Activated CD4-positive, alpha-beta memory T cell treated with anti-CD3 and anti-CD28 coated beads for 36 hours (primary cell): ENCODE measurements at places on chromosomes 7 and 10. TPM values are rescaled to one million over a fixed set of nuclear protein-coding genes. Genes with fewer than 3 reads are reported as not detected.
A peak's percentile ranks its signal among the peaks of the same experiment; 100 is the strongest.

GRCh38 chr7:12703881-12704280 lies 16.4 kb downstream of the ARL4A start:
- H3K36me3 ChIP-seq, result peaks cover 6% of the 10 kb centered on the region
- DNase-seq, result no peak
- H3K4me1 ChIP-seq, result no peaks in the 10 kb centered on the region
- no peak overlapping the region for H3K27ac ChIP-seq

GRCh38 chr10:133276435-133277201 lies at the start of gene ADAM8:
Gene ADAM8, minus strand, starts transcription at chr10:133276868. Its CDS starts 51 bp downstream, at chr10:133276817.
- no peaks in the 10 kb centered on the region for H3K27me3 ChIP-seq
- H3K4me3 ChIP-seq, result peak within 1 kb of the TSS; percentile 91
- H3K36me3 ChIP-seq, result peaks cover 23% of the 10 kb centered on the region
- H3K27ac ChIP-seq, result peak within 1 kb of the TSS; percentile 93
- DNase-seq, result peak; percentile 83
- peaks cover 28% of the 10 kb centered on the region for H3K4me1 ChIP-seq

- H3K27ac ChIP-seq, result no peak overlapping the region
- H3K27me3 ChIP-seq, result no peaks in the 10 kb centered on the region
- DNase-seq, result no peak
- H3K36me3 ChIP-seq, result peaks cover 4% of the 10 kb centered on the region
Measured at GRCh38 chr7:77760809-77761453, 37.3 kb downstream of the TMEM60 start.

- H3K27me3 ChIP-seq, result peaks cover 22% of the 10 kb centered on the region
- DNase-seq, result no peak
- no peak overlapping the region for H3K27ac ChIP-seq
Measured at GRCh38 chr7:4815121-4815520, 39.7 kb downstream of the AP5Z1 start.

- no peak overlapping the region for H3K4me3 ChIP-seq
- peaks cover 2% of the 10 kb centered on the region for H3K27me3 ChIP-seq
- H3K4me1 ChIP-seq, result peaks cover 5% of the 10 kb centered on the region
- no peak for DNase-seq
Measured at GRCh38 chr7:90621125-90621746, 25.1 kb downstream of the CDK14 start.

- peaks cover 12% of the 10 kb centered on the region for H3K27me3 ChIP-seq
- H3K27ac ChIP-seq, result no peak overlapping the region
- peaks cover 2% of the 10 kb centered on the region for H3K4me1 ChIP-seq
- no peak overlapping the region for H3K4me3 ChIP-seq
- H3K36me3 ChIP-seq, result no peaks in the 10 kb centered on the region
Measured at GRCh38 chr10:43071865-43072650, 4.8 kb upstream of the RET start.

- H3K4me3 ChIP-seq, result no peak overlapping the region
- no peak for DNase-seq
- H3K27ac ChIP-seq, result no peak overlapping the region
Measured at GRCh38 chr7:146296028-146296427, 179.4 kb downstream of the CNTNAP2 start.

DNA sequence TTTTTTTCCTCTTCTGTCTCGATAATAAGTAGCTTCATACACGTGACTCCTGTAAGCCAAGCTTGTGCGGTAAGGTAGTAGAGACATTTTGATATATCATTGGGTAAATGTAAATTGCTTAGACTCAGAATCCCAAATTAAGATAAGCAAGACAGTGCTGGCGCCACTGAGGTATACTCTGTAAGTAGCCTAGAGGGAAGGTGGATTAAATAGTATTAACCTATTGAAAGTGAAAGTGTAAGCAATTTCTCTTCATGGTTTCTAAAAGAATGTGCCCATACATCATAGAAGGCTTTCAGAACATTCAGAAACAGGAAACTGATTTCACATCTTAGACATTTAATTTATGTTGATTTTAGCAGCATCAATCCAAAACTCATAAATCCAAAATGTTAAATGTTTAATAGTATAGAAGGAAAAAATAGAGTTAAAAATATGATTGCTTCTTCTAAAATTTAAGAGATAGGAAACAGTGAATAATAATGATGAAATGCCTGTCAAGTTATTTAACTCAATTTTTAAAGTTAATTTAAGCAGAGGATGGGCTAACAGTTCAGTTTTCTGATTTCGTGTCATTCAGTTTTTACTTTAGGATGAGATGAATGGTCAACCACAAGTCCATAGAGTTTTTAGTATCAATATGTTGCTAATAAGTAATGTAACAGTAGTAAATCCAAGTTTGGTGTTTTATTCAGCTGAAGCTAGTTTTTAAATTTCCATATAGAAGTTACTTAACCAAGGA lies 36.8 kb downstream of the LRRC72 start:
- H3K4me1 ChIP-seq, result peaks cover 20% of the 10 kb centered on the region
- no peak overlapping the region for H3K4me3 ChIP-seq
- no peaks in the 10 kb centered on the region for H3K36me3 ChIP-seq

GRCh38 chr7:144820552-144820951 lies 15.3 kb downstream of the TPK1 start:
- peaks cover 8% of the 10 kb centered on the region for H3K36me3 ChIP-seq
- H3K27ac ChIP-seq, result peak overlapping the region; percentile 90
- no peaks in the 10 kb centered on the region for H3K27me3 ChIP-seq

GRCh38 chr7:73966941-73967831 lies 60.8 kb upstream of the ELN start:
- peaks cover 7% of the 10 kb centered on the region for H3K36me3 ChIP-seq
- no peak overlapping the region for H3K27ac ChIP-seq
- H3K4me3 ChIP-seq, result no peak overlapping the region

GRCh38 chr7:116576350-116577319 lies 51.8 kb downstream of the CAV1 start:
- peaks cover 10% of the 10 kb centered on the region for H3K4me1 ChIP-seq
- H3K27me3 ChIP-seq, result peaks cover 6% of the 10 kb centered on the region
- no peak overlapping the region for H3K27ac ChIP-seq
- DNase-seq, result peak; percentile 35
- H3K36me3 ChIP-seq, result no peaks in the 10 kb centered on the region

DNA sequence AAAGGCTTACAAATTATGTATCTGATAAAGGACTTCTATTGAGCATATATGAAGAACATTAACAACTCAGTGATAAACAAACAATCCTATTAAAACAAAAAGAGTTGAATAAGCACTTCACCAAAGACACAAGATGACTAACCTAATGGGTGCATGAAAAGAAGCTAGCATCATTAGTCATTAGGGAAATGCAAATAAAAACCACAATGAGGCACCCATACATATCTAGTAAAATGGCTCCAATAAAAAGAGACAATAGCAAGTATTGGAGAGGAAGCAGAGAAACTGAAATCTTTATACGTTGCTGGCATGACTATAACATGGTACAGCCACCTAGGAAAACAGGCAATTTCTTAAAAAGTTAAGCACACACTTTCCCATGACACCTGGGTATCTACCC lies 77.6 kb upstream of the ZMIZ1 start:
- H3K27me3 ChIP-seq, result no peaks in the 10 kb centered on the region
- no peaks in the 10 kb centered on the region for H3K36me3 ChIP-seq
- DNase-seq, result no peak
- peaks cover 10% of the 10 kb centered on the region for H3K4me1 ChIP-seq
- no peak overlapping the region for H3K27ac ChIP-seq

GRCh38 chr10:131748831-131749766 lies 151.7 kb upstream of the PPP2R2D start:
- no peaks in the 10 kb centered on the region for H3K36me3 ChIP-seq
- DNase-seq, result no peak
- no peak overlapping the region for H3K4me3 ChIP-seq
- H3K4me1 ChIP-seq, result no peaks in the 10 kb centered on the region
- peaks cover 11% of the 10 kb centered on the region for H3K27me3 ChIP-seq

GRCh38 chr7:28052933-28053332 lies 127.7 kb downstream of the JAZF1 start:
- H3K4me1 ChIP-seq, result peaks cover 8% of the 10 kb centered on the region
- H3K27ac ChIP-seq, result no peak overlapping the region
- DNase-seq, result no peak
- H3K4me3 ChIP-seq, result no peak overlapping the region
- H3K36me3 ChIP-seq, result peaks cover 2% of the 10 kb centered on the region

DNA sequence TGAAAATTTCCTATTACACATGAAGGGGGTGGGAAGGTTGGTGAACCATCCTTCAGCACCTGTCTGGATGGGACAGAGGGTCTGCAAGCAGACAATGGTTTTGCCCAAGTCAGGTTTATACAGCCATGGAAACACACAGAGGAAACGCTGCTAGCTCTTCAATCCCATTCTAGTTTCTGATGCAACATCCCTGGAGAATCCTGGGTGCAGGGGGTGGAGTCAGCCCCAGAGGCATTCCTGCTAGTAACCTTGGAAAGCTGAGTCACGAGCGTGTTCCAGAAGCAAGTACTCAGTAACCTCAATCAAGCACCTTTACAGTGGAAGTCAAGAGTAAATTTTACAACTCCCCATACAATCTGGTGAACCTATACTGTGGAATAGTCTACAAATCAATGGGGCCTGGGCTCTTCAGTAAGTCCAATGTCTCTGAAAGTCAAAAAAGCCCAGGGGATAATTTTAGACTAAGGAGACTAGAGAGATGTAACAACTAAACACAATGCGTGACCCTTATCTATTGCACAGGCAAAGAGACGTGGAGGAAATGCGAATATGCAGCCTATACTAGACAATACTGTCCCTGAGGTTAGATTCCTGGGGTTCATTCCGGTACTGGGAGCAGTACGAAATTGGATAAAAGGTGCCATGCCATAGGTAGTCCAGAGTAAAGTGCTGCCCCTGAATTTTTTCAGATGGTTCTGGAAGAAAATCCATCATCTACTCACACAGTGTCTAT lies 95.4 kb downstream of the ZRANB1 start:
- no peak for DNase-seq
- no peaks in the 10 kb centered on the region for H3K36me3 ChIP-seq
- H3K4me3 ChIP-seq, result no peak overlapping the region
- H3K27ac ChIP-seq, result no peak overlapping the region
- H3K27me3 ChIP-seq, result peaks cover 5% of the 10 kb centered on the region
- no peaks in the 10 kb centered on the region for H3K4me1 ChIP-seq

DNA sequence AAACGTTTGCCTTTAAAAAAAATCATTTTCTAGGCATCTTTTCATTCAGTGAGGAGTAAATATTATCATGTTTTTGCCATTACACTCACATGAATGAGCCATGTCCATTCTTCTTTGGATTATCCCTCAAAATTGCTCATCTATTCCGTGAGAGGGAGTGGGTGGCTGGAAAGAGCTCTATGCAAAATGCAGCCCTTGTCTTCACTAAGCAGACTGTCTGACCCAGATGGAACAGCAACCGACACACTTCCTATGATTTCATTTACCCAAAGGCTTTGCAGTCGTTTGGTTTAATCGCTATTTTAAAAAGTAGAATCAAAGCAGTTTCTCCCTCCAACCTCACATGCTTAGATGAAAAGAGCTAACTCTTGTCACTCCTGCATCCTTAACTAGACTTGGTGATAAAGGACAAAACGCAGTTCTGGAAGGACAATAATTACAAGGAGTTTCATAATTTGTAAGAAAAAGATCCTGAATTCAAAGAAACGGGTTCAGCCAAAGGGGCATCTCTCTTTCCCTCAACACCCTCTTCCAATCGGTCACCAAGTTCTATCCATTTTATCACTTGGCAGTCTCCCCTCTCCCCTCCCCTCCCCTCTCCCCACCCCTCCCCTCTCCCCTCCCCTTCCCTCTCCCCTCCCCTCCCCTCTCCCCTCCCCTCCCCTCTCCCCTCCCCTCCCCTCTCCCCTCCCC lies 198.1 kb upstream of the STK17A start:
- peaks cover 8% of the 10 kb centered on the region for H3K4me1 ChIP-seq
- no peaks in the 10 kb centered on the region for H3K36me3 ChIP-seq
- no peak for DNase-seq
- H3K27me3 ChIP-seq, result peaks cover 6% of the 10 kb centered on the region

GRCh38 chr7:83410989-83411591 lies 237.8 kb downstream of the SEMA3E start:
- no peak overlapping the region for H3K27ac ChIP-seq
- no peak for DNase-seq
- H3K4me1 ChIP-seq, result no peaks in the 10 kb centered on the region

DNA sequence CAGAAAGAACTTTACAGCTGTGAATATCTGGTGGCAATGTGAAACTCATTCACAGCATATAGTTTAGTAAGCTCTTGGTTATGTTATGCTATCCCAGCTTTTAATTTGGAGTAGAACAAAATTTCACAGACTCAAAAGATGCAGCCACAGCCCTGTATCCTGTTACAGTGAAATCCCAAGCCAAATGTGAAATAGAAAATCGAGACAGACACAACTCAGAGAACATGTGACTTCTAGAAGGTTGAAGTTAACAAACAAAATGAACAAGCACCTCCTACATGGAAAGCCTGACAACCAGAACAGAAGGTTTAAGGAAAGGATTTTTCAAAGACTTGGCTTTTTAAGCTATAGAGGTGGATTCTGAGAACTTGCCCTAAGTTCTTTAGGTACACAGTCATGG lies 39.6 kb downstream of the JAZF1 start:
- H3K27me3 ChIP-seq, result no peaks in the 10 kb centered on the region
- H3K4me1 ChIP-seq, result peaks cover 19% of the 10 kb centered on the region
- H3K27ac ChIP-seq, result no peak overlapping the region
- no peak overlapping the region for H3K4me3 ChIP-seq
- peaks cover 3% of the 10 kb centered on the region for H3K36me3 ChIP-seq

GRCh38 chr7:6250364-6250833 lies 22.0 kb downstream of the CYTH3 start:
- H3K36me3 ChIP-seq, result no peaks in the 10 kb centered on the region
- H3K4me1 ChIP-seq, result peaks cover 24% of the 10 kb centered on the region
- H3K4me3 ChIP-seq, result no peak overlapping the region

NAT16 gene
- total RNA-seq, result not detected

CTAGE8 gene
- 1.7 TPM for total RNA-seq

CYP2C8 gene
- not detected for total RNA-seq

CC2D2B gene
- total RNA-seq, result not detected

GIMAP1 gene
- total RNA-seq, result 6.0 TPM

MKX gene
- total RNA-seq, result 0.38 TPM

CPA5 gene
- total RNA-seq, result not detected

FAM107B gene
- total RNA-seq, result 138 TPM
